Activated CD4-positive, alpha-beta T cell treated with anti-CD3 and anti-CD28 coated beads, Interleukin-2, amount 10 ng/mL, durations not matched to agents 24 days and 14 days (primary cell): ENCODE measurements at places on chromosomes 11 and 22. TPM values are rescaled to one million over a fixed set of nuclear protein-coding genes. Genes with fewer than 3 reads are reported as not detected.

ASCL2 gene
- 0.62 and 0.96 TPM in 2 replicates for total RNA-seq

SLC35F2 gene
- 31.9 and 35.1 TPM in 2 replicates for total RNA-seq

OSBPL5 gene
- total RNA-seq, result 2.3 and 3.4 TPM in 2 replicates

SC5D gene
- total RNA-seq, result 22.9 and 25.4 TPM in 2 replicates

CHKA gene
- total RNA-seq, result 15.1 TPM in 2 replicates

FGF19 gene
- not detected in 2 replicates for total RNA-seq

TMEM41B gene
- total RNA-seq, result 26.5 and 30.5 TPM in 2 replicates

PRG3 gene
- not detected in 2 replicates for total RNA-seq

MIOX gene
- total RNA-seq, result 0.21 and 0.40 TPM in 2 replicates

CDC42EP2 gene
- total RNA-seq, result 3.0 and 3.4 TPM in 2 replicates

SMIM35 gene
- total RNA-seq, result 0.14 and 0.28 TPM in 2 replicates

OPCML gene
- total RNA-seq, result not detected in 2 replicates

ST3GAL4 gene
- 12.3 and 13.3 TPM in 2 replicates for total RNA-seq

DNA sequence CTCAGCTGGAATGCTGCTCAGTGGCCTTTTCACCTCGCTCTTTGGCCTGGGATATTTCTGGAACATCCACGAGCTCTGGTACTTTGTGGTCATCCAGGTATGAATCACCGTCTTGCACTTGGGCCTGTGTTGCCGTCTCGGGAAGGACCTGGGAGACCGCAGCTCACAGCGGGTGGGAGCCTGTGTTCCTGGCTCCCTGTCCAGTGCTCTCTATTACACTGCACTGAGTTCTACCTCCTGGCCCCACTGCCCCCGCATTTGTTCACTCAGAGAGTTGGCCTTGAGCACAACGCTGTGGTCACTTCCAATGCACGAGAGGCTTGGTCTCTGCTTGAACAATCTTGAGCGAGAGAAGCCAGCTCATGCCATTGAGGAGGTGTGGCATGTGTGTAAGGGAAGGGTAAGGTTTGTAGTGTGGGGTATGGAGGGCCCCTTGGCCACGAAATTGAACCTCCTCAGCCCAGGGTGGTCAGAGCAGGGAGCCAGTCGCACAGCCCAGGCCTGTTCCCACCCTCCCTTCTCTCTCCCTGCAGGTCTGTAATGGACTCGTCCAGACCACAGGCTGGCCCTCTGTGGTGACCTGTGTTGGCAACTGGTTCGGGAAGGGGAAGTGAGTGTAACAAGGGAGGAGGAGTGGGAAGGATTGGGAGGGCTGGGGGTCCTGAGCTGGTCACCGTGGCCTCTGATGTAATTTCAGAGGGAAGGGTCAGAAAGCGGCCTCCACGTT is 16.2 kb downstream of the SLC37A2 start:
- DNase-seq, result no peak
- H3K36me3 ChIP-seq, result no peaks in the 10 kb centered on the region
- H3K27me3 ChIP-seq, result no peaks in the 10 kb centered on the region
- H3K4me1 ChIP-seq, result no peaks in the 10 kb centered on the region

GRCh38 chr11:100525635-100526034 is 161.5 kb upstream of the ARHGAP42 start:
- no peaks in the 10 kb centered on the region for H3K4me1 ChIP-seq
- no peaks in the 10 kb centered on the region for H3K36me3 ChIP-seq
- H3K27ac ChIP-seq, result no peak overlapping the region
- no peak for DNase-seq
- no peak overlapping the region for H3K4me3 ChIP-seq
- H3K27me3 ChIP-seq, result no peaks in the 10 kb centered on the region

GRCh38 chr11:92349486-92350156 is 125.0 kb downstream of the FAT3 start:
- H3K4me3 ChIP-seq, result no peak overlapping the region
- no peaks in the 10 kb centered on the region for H3K4me1 ChIP-seq
- no peak for DNase-seq
- H3K27ac ChIP-seq, result no peak overlapping the region

GRCh38 chr22:37239336-37240239 is 4.5 kb downstream of the RAC2 start:
- H3K36me3 ChIP-seq, result peaks cover 84% of the 10 kb centered on the region
- H3K27me3 ChIP-seq, result no peaks in the 10 kb centered on the region
- peak; percentile 63 for DNase-seq
- peak overlapping the region; percentile 98 for H3K27ac ChIP-seq

- no peaks in the 10 kb centered on the region for H3K4me1 ChIP-seq
- no peaks in the 10 kb centered on the region for H3K36me3 ChIP-seq
- no peak for DNase-seq
- H3K4me3 ChIP-seq, result no peak overlapping the region
- no peak overlapping the region for H3K27ac ChIP-seq
These were observed 509.0 kb upstream of the B3GAT1 start for GRCh38 chr11:134920851-134921608.

- no peaks in the 10 kb centered on the region for H3K36me3 ChIP-seq
- H3K27me3 ChIP-seq, result peaks cover 9% of the 10 kb centered on the region
- H3K27ac ChIP-seq, result no peak overlapping the region
- no peak overlapping the region for H3K4me3 ChIP-seq
- no peaks in the 10 kb centered on the region for H3K4me1 ChIP-seq
These were observed 132.1 kb downstream of the RAB38 start for GRCh38 chr11:88043149-88043548.

- no peak overlapping the region for H3K4me3 ChIP-seq
- H3K27me3 ChIP-seq, result peaks cover 48% of the 10 kb centered on the region
- H3K27ac ChIP-seq, result no peak overlapping the region
- H3K4me1 ChIP-seq, result no peaks in the 10 kb centered on the region
These were observed 47.3 kb downstream of the NRXN2 start for GRCh38 chr11:64675450-64676260.

GRCh38 chr11:17287058-17287457 is 10.5 kb downstream of the NUCB2 start:
- H3K27me3 ChIP-seq, result no peaks in the 10 kb centered on the region
- H3K4me1 ChIP-seq, result peaks cover 27% of the 10 kb centered on the region
- peaks cover 44% of the 10 kb centered on the region for H3K36me3 ChIP-seq
- no peak overlapping the region for H3K27ac ChIP-seq

- peaks cover 35% of the 10 kb centered on the region for H3K27me3 ChIP-seq
- DNase-seq, result peak; percentile 80
- no peaks in the 10 kb centered on the region for H3K36me3 ChIP-seq
- no peak within 1 kb of the TSS for H3K27ac ChIP-seq
These were observed at the start of gene CFAP300 for GRCh38 chr11:102047305-102047924. TSS of gene CFAP300 (plus strand) at chr11:102047437. CDS start at chr11:102047471, 34 bp downstream.

- DNase-seq, result no peak
- H3K4me1 ChIP-seq, result no peaks in the 10 kb centered on the region
- H3K27ac ChIP-seq, result no peak overlapping the region
- no peaks in the 10 kb centered on the region for H3K36me3 ChIP-seq
- no peak overlapping the region for H3K4me3 ChIP-seq
- no peaks in the 10 kb centered on the region for H3K27me3 ChIP-seq
These were observed 726.6 kb upstream of the ARHGAP42 start for GRCh38 chr11:99960536-99960935.

DNA sequence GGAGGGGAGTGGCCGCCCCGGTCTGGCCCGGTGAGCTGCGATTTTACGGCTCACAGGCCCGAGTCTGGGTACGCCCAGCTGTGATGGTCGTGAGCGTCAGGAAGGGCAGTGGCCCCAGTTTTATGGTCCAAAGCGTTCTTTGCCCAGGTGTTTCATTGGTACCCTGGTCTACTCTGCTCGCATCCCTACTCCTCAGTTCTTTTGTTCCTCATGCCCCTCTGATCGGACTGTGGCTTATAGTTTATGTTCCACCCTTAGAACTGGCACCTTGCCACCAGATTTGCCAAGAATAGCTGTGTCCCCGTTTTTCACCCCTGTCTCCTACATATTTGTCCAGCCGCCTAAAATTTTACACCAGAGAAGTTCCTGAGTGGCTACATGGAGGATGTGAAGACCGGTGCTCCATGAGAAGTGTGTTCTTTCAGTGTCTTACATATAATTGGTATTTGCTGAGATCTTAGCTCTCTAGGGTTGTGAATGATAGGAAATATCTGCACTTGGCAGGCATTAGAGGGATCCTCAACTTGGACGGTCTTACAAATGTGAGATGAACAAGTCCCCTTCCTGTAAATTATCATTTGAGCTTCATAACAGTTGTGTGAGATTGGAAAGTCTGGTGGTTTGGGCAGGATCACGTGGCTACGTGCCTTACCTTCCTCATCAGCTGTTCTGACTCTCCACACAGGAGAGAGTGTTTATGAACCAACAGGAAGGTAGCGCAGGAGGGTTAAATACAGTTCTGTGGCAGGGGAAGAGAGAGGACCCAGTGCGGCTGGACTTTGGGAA is 1.1 kb downstream of the PANX1 start:
- H3K4me3 ChIP-seq, result no peak overlapping the region
- H3K27ac ChIP-seq, result no peak overlapping the region
- peak; percentile 77 for DNase-seq
- H3K4me1 ChIP-seq, result peaks cover 27% of the 10 kb centered on the region
- H3K27me3 ChIP-seq, result no peaks in the 10 kb centered on the region

- no peak overlapping the region for H3K4me3 ChIP-seq
- no peaks in the 10 kb centered on the region for H3K27me3 ChIP-seq
- H3K36me3 ChIP-seq, result peaks cover 47% of the 10 kb centered on the region
- peaks cover 24% of the 10 kb centered on the region for H3K4me1 ChIP-seq
These were observed 76.3 kb upstream of the SUSD2 start for GRCh38 chr22:24105013-24105360.

DNA sequence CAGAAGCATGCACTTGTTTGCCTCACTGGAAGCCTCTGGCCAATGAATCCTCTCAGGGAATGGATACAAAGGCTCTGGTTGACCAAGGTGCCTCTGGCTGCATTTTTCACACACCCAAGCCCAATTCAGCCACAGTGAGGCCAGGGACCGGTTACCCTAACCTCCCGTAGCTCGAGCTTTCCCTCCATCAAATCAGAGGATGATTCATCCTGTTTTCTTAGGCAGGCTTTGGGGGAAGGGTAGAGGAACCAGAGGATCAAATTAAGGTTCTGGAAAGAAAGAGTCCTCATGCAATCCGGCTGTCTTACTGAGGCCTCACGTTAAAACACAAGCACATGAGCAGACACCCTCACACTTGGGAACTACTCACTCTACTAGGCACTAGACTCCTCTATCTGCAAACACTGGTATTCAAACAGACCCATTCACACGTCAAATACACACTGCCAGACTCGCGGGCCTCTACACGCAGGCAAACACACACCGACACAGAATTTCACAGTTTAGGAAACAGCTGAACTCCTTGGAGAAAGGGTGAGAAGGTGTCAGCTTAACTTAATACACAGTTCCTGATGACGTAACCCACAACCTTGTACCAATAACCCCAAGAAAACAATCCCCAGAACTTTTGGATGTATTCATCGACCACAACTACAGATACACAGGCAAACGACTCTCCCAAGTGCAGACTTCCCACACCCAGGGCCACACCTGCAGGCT is 12.4 kb downstream of the NRXN2 start:
- H3K4me3 ChIP-seq, result no peak overlapping the region
- DNase-seq, result no peak
- peaks cover 63% of the 10 kb centered on the region for H3K27me3 ChIP-seq
- no peak overlapping the region for H3K27ac ChIP-seq
- no peaks in the 10 kb centered on the region for H3K36me3 ChIP-seq
- H3K4me1 ChIP-seq, result peaks cover 2% of the 10 kb centered on the region

GRCh38 chr11:112320668-112321067 is 60.0 kb upstream of the PLET1 start:
- no peaks in the 10 kb centered on the region for H3K36me3 ChIP-seq

GRCh38 chr11:64802370-64803157 is 450 bp downstream of the MAP4K2 start:
- no peaks in the 10 kb centered on the region for H3K27me3 ChIP-seq
- DNase-seq, result no peak
- peaks cover 16% of the 10 kb centered on the region for H3K4me1 ChIP-seq

GRCh38 chr11:114060392-114061047 is 1.0 kb downstream of the ZBTB16 start:
- peak overlapping the region; percentile 68 for H3K27ac ChIP-seq
- peak overlapping the region; percentile 87 for H3K4me3 ChIP-seq
- peaks cover 64% of the 10 kb centered on the region for H3K27me3 ChIP-seq
- H3K36me3 ChIP-seq, result no peaks in the 10 kb centered on the region
- peak; percentile 76 for DNase-seq

DNA sequence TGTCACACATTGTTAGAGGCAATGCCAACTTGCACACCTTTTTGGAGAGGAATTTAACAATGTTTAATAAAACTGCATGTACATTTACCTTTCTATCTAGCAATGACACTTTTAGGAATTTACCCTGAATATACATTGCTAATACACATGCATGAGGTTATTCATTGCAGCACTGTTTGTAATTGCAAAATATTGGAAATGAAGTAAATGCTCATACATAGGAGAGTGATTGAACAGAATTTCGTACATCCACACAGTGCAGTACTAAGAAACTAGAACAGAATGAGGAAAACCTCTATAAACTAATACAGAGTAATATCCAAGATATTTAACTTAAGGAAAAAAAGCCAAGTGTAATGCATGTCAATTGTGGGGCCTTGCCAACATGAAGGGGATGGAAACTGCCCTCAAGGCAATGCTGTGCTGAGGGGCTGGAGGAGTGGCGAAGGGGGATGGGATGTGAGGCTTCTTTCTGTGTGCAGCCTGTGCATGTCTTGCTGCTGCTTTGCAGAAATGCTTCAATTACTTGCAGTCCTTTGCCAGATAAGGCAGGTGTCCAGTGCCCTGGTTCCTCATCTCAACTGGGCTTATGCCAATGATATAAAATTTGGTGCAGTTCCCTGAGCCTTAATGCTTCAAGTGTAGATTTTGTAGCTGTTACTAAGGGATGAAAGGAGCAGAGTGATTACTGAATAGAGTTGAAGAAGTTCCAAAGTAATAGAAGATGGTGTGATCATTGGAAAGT is 96.1 kb downstream of the GRIA4 start:
- no peak for DNase-seq
- H3K27me3 ChIP-seq, result no peaks in the 10 kb centered on the region
- no peak overlapping the region for H3K4me3 ChIP-seq
- no peaks in the 10 kb centered on the region for H3K36me3 ChIP-seq
- no peaks in the 10 kb centered on the region for H3K4me1 ChIP-seq
- H3K27ac ChIP-seq, result no peak overlapping the region

DNA sequence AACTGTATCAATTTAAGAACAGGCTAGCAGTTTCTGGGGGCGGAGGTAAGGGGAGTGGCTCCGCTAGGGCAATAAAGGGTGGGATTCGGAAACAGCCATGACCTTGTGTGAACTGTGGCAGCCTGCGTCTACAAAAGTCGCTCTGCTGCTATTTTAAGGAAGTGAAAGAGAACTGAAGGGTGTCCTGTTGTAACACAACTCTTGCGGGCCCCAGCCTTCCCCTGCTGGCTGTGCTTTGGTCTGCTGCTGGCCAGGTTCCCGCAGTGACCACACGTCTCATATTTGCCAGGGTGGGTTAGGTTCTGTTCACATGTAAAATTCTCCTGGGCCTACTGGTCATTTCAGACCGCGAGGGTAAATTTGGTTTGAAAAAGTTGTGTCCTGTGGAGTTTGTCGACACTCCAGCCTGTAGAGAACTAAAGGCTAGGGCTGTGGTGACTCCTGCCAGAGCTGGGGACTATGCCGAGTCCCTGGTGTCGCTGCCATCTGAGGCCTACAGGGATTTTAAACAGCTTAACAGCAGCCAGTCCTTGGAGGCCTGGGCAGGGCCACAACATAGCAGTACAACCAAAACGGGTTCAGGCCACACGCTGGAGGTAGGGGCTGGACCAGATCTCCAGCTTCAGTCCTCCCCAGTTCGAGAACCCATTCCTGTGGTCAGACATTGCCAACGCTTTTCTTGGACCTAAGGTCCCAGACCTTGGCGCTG is 1.1 kb upstream of the PPFIBP2 start:
- H3K27me3 ChIP-seq, result peaks cover 30% of the 10 kb centered on the region
- no peaks in the 10 kb centered on the region for H3K36me3 ChIP-seq
- DNase-seq, result peak; percentile 68

GRCh38 chr11:2738551-2739431 is 39.0 kb upstream of the KCNQ1OT1 start:
- H3K36me3 ChIP-seq, result no peaks in the 10 kb centered on the region
- no peak overlapping the region for H3K27ac ChIP-seq
- H3K4me1 ChIP-seq, result no peaks in the 10 kb centered on the region
- no peak for DNase-seq
- H3K4me3 ChIP-seq, result no peak overlapping the region
- no peaks in the 10 kb centered on the region for H3K27me3 ChIP-seq
